ENCODE measurements at places on chromosomes 2 and 18. TPM values are rescaled to one million over a fixed set of nuclear protein-coding genes. Genes with fewer than 3 reads are reported as not detected.

GRCh38 chr2:147711031-147711430 is 133.8 kb upstream of the ACVR2A start:
- DNase-seq, result peak; percentile 49

DNA sequence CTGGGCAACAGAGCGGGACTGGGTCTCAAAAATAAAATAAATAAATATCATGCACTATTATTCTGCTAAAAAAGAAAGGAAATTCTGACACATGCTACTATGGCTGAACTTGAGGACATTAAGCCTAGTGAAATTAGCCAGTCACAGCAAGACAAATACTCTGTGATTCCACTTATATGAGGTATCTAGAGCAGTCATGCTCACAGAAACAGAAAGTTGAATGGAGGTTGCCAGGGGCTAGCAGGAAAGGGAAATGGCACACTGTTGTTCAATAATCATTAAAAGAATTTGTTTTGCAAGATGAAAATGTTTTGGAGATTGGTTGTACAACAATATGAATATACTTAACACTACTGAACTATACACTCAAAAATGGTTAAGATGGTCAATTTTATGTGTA is 60.8 kb downstream of the NCKAP1 start:
- no peak for DNase-seq

DNA sequence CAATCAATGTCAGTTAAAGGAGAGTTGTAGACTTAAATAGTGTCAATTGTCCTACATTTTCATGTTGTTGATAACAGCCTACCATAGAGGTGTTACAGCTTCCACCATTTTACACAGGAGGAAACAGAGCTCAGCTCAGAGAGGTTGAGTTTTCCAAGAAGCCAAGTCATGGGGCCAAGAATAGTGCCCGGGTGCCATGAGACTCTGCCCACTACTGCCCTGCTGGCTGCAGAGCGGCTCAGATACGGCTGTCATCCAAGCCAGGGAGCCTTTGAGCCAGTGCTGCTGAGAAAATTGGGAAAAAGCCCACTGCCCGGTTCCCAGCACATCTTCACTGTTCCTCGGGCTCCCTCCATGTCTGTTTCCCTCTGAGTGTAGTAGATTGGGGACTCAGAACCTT is 22.0 kb downstream of the RAB12 start:
- DNase-seq, result no peak

GRCh38 chr2:217998926-217999594 is 3.7 kb downstream of the TNS1 start:
- DNase-seq, result no peak

DNA sequence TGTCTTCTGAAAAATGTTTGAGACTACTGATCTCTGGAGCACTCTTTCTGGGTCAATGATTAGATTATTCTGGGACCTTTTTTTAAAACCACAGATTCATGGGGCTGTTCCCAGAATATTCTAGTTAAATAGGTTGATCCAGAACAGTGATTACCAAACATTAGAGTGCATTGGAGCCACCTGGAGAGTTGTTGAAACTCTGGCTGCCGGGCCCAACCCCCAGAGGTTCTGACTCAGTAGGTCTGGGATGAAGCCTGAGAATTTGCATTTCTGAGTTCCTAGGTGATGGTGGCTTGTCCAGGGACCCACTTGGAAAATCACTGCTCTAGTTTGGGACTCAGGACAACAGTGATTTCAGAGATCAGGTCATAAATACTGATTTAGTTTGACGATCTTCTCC is 197.3 kb downstream of the PTPRM start:
- no peak for DNase-seq

DNA sequence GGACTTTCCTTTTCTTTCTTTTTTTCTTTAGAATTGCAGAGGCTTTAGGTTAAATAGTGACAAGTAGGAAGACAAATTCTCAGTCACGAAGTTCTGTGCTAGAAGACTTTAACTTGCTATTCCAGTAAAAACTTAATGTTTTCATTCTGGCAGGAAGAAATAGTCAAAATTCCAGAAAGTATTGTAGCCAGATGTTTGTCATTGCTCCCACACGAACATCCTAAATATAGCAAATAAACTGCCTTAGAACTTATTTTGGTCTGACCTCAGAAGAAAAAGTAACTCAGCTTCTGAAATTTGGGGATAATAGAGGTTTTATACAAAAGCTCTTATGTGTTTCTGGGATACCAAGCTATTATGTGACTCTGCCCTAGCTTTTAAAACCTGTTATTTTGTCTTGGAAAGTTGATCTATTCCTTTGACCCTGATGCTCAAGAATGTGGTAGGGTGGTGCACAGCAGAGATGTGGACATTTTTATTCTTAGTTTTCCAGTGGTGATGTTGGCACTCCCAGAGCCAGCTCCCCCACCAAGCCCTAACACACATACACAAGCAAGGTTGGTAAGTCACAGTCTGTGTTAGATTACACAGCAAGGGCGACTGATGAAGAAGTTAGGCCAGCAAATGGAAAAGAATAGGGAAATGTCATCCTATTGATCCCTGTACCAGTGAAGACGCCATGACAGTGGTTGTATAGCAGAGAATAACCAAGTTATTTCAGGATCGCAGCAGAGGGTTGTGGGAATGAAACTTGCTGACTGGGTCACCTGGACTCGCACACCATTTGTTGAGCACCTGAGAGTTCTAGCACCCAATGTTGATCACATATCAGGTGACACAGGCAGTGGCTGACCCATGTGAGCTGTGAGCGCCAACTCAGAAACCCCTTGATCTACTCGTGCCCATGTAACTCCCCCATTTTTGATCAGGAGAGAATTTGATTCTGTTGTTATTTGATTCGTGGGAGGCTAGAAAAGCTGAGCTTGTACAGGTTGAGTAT is 23.7 kb downstream of the FARP2 start:
- no peak for DNase-seq

- no peak for DNase-seq
Measured at GRCh38 chr18:75679331-75679730, 251.8 kb upstream of the SMIM21 start.

GRCh38 chr2:214193943-214194342 is 216.9 kb upstream of the VWC2L start:
- DNase-seq, result peak; percentile 65

Gene NPHP1
- 1.8 TPM for total RNA-seq

Gene CYS1
- 0.05 TPM for total RNA-seq

Gene CYP26B1
- 0.05 TPM for total RNA-seq

All from HT1080 (cell line).